Non-pigmented ciliary epithelial cell (primary cell): ENCODE measurements at places on chromosomes 1 and 21.

DNA sequence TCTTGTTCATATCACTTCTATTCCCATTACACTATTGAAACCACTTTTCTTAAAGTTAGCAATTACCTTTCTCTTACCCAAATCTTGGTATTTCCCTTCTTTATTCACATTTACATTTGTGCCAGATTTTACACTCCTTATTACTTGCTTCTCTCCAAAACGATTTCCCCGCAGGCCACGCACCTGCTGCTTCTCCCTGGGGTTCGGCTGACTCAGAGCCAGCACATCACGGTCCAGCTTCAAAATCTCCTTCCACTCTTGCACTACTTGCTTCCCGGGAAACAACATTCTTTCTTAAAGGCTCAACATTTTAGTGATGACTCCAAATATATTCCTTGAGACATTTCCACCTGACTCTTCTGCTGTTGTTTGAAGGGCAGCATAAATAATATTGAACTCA, 20.7 kb downstream of the LHX9 start:
- DNase-seq: no peak

GRCh38 chr1:186435336-186435735, 25.6 kb downstream of the PDC start:
- no peak for DNase-seq

DNA sequence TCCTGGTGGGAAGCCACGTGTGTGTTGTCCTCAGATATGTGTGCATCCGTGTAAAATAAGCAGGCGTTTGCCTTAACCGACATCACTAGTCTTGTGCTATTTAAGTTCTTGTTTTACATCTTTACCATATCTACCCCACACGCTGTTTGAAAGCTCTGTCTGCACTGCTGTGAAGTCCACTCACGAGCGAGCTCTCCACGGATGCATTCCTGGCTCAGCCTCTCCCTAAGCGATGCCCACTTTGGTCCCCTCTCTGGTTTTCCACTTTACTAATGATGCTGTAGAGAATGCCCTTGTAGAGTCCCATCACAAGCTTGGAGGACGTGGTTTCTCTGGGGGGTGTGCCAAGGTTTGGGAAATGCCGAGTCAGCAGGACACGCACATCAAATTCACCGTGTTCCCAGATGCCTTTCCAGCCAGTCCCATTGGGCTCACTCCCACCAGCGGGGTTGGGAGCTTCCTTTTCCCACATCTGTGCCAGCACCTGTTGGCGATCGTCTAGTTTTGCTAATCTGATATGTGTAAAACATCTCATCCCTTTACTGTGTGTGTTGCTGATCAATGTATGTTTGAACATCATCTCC, 43.8 kb downstream of the ACTL8 start:
- DNase-seq: no peak

DNA sequence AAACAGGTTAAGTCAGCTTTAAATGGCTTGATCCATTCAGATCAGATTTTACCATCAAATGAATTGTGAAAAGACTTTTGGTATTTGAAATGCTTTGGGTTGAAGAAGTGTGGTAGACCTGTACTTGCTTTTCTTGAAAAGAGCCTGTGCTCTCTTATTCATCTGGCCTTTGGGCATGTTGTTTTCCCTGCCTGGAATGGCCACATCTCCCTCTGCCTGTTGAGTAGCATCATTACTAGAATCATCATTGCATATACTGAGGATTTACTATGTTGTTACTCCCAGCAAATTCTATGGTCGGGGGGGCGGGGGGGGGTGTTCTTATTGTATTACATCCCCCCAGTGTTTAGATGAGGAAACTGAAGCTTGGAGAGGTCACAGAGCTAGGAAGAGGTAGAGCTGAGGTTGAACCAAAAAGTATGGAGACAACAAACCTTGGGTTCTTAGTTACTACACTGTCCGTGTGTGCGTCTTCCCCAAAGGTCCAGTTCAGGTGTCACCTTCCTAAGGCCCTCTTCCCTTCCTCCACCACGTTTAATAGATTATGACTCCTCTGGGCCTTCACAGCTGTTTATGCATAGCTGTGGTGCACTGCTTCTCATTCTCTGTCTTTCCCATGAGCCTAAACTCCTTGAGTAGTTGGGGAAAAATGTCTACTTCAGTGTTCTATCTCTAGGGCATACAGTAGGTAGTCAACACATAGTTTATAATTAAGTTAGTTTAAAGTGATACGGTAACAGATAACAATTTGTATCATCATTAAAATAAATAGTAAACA, 246.4 kb upstream of the HOOK1 start:
- no peak for DNase-seq

DNA sequence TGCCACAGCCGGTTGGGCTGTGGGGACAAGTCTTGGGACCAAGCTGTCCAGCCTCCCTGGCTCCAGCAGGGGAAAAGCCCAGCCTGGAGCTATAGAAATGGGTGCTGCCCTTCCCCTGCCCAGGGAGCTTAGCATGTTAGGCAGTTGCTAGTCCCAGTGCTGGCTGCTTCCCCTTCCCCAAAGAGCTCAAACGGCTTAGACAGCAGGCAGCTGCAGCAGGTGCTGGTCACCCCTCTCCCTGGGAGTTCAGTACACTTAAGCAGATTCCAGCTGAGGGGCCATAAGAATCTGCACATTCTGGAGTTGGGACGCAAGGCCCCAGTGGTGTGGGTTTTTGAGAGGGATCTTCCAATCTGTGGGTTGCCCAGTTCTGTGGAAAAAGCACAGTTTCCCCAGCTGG, 11.1 kb upstream of the REG4 start:
- DNase-seq: no peak

- no peak for DNase-seq
These were observed 194.0 kb downstream of the NPHP4 start for GRCh38 chr1:5798151-5798730.

DNA sequence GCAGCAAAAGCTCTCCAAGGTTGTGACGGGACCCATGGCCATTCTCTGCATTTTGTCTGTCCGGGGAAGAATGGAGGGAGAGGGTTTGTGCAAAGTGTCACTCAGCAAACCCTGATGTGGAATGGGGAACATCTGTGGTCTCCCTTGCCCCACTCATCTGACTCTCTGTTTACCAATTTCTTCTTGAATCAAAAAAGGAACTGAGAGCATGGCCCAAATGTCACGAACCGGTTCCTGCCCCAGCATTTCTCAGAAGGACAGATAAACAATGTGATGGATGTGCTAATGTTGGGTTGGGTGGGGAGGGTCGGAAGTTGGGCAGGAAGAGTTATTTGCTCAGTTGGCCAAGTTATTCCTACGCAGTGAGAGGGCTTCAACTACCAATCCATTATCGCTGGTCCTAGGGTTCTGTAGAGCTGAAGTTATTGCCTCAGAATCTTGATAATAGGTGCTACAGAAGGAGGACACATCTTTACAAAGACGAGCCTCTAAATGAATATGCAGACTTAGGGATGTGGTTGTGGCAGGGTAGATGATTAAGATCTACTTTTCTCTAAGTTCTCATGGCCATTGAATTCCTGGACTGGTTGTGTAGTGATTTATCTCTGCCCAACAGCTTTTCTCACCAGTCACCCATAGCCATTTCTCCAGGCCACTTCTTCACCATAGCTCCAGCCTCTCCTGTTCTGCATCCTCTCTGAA, 9.6 kb upstream of the DUSP12 start:
- no peak for DNase-seq

GRCh38 chr21:33839806-33840205, 75.8 kb downstream of the ATP5PO start:
- no peak for DNase-seq

DNA sequence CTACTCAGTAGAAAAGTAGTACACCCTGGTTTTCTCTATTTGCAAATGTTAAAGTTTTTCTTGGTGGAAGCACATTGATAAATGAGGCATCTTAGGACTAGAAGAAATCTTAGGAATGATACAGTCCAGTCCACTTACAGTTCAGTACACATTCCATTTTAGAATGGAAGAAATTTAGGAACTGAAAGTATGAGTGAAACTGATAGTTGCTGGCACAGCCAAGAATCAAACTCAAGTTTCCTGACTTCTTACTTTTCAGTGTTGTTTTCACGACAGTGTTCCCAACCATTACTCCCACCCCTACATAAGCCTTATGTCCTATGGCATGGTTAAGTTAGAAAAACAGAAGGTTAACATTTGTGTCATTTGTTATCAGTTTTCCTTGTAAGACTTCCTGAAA, 258.5 kb downstream of the BACH1 start:
- DNase-seq: no peak

GRCh38 chr1:222247811-222248310, 300.0 kb downstream of the HHIPL2 start:
- DNase-seq: no peak

DNA sequence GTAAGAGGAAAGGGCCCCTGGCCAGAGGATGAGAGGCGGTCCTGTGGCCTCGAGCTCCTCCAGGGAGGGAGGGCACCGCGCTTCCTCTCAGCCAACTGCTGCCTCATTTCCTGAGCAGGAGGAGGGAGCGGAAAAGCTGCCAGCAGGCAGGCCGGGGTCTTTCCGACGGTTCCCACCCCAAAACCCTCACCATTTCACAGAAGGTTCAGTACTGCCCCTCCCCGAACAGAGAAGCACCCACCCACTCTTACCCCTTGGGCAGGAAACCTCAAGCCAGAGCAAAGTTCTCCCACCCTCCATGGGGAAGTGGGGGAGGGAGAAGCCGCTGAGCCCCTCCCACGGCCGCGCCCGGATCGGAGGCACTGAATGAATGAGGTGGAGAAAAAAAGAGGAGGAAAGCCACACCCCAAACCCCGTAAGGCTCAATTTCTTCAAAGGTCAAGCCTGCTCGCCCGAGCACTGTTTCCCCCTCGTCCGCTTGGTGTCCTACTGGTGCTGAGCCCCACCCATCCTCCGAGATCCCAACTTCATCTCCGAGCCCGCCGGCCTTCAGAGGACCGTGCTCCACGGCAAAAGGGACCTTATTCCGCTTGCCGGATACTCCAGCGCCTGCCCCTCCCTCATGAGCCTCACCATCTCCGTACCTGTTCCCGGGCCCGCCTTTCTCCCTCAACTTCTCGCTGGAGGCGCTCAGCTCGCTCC, 9.4 kb downstream of the TPM3 start:
- no peak for DNase-seq

GRCh38 chr1:158145173-158145719, 35.4 kb upstream of the CD1D start:
- DNase-seq: no peak

GRCh38 chr1:234776256-234776875, 166.4 kb upstream of the IRF2BP2 start:
- DNase-seq: no peak

GRCh38 chr21:34844013-34844923, 175.5 kb downstream of the CLIC6 start:
- DNase-seq: no peak

GRCh38 chr1:180922631-180923015, 9.9 kb downstream of the KIAA1614 start:
- DNase-seq: no peak

DNA sequence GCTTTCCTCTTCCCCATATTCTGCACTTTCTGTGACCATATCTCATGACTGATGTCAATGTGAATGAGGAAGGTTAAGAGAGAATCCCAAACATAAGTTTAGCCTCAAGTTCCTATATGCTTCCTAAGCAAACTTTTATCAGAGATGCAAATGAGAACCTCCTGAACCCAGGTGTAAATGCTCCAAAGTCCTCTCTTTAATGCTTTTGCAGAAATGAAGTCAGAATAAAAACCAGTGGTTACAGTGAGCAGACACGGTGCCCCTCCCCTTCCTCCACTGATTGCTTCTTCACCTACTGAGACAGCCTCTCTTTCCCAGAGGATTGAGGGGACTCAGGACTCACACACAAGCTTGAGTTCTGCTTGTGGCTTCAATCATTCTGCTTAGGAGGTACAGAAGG, 11.6 kb upstream of the PIGC start:
- no peak for DNase-seq

DNA sequence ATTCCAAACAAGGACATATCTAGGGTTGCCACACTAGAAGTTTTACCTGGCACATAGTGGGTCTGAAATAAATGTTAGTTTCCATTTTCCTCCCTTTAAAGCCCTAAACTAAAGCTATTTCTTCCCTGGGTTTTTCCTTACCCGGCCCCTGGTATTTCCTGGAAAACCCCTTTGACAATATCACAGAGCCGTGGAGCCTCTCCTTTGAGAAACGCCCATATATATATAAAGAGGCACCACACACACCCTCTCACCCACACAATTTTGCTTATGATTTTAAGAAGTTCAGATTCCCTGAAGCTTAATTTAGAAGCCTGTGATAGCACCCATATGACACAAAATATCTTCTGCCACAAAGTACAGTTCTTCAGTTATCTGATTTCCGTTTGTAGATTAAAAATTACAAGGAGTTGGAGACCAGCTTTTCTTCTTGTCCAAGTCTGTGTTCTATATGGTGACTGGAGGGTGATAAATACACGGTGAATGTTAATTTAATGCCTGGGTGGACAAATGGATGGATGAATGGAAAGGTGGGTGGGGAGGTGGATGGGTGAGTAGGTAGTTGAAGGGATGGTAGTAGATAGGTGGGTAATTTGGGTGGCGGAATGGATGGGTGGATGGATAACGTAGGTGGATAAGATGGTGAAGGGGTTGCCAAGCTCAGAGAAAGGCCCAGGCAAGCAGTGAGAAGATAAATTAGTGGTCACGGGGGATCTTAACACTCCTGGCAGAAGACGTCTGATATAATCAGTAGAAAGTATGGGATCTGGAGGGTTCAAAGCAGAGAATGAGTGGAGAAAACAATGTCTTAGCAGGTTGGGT, 154.4 kb upstream of the FGGY start:
- no peak for DNase-seq

- DNase-seq: no peak
These were observed 8.0 kb upstream of the GUCA2A start for GRCh38 chr1:42172381-42173133.

DNA sequence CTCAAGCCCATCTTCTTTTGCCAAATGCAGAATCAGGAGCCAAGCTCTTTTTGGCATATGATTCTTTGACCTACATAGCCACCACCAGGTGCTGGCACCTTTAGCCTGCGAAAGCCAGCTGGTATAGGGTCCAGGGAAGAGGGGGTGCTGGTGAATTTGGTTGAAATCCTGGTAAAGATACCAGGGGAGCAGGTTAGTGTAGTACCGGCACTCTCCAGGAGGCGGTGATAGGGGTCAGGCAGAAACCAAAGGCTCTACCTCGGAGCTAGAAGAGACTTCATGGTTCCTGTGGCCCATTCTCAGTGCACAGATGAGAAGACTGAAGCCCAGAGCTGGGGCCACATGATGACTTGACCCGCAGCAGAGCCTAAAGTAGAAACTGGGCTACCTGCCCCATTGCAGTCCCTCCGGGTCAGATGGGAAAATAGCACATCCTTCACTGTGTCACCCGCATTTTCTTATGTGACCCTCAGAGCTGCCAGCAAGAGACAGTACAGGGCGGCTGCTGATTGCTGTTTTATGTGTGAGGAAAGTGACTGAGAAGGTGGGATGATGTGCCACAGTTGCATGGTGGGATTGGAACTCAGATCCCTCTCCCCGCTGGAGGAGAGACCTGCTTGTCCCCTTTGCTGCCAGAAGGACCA, 36.0 kb upstream of the IL19 start:
- no peak for DNase-seq
